ENCODE measurements at places on chromosomes 4 and X.

- peak; percentile 80 for DNase-seq
Measured at GRCh38 chrX:102765809-102766208, 45.3 kb downstream of the GPRASP3 start.

GRCh38 chr4:159105761-159106243 is 2.9 kb downstream of the RAPGEF2 start:
- DNase-seq = peak; percentile 40

GRCh38 chr4:121177246-121178137 is 13.4 kb upstream of the TNIP3 start:
- no peak for DNase-seq

- no peak for DNase-seq
Measured at GRCh38 chrX:125681507-125681906, 361.8 kb downstream of the TEX13C start.

- no peak for DNase-seq
Measured at GRCh38 chr4:54933579-54933978, 191.8 kb downstream of the KDR start.

DNA sequence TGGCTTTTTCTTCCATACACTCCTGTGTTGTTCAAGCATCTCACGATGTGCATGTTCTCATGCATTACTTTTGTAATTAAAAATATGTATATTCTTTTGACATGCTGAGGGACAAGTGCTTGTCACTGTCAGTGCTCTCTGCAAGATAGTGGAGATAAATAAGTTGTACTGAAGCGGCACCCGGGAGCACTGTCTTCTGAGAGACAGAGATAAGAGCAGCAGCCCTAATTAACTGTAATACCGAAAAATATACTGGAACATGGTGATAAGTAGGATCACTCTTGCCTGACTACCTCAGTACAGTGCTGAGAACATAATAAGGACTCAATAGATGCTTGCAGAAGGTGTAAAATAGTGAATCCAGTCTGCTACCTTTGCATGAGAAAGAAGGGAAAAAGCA is 9.4 kb upstream of the GPR173 start:
- DNase-seq = no peak

GRCh38 chrX:10166731-10167151 is 10.0 kb downstream of the CLCN4 start:
- DNase-seq = no peak

DNA sequence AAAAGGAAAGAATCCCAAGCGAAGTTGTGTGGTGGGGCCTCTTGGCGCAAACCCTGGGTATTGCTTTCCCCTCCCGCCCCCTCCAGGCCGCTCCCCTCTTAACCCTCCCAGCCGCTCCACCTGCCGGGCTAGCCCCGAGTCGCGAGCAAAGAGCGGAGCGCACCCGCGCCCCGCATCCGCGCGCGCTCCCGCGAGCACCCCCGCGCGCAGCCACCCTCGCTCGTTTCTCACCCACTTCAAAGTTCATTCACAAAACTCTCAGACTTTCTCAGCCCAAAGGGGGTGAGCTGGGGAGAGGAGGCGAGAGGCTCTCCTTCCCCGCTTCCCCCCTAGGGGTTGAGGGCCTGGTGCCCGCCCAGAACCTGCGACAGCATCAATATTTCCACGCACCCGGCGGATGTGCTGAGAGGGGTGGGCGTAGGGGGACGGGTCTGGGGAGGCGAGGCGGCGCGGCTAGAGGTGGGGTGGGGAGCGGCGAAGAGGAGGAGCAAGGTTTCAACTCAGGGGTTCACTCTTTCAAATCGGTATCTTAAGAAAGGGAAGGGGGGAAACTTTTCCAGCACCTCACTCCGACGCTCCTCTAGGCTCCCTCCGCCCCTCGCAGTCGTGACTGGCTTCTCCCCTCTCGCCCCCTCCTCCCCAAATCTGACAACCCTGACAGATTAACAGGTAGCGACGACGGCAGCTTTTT is 1.8 kb downstream of the MAML3 start:
- DNase-seq = peak; percentile 32

DNA sequence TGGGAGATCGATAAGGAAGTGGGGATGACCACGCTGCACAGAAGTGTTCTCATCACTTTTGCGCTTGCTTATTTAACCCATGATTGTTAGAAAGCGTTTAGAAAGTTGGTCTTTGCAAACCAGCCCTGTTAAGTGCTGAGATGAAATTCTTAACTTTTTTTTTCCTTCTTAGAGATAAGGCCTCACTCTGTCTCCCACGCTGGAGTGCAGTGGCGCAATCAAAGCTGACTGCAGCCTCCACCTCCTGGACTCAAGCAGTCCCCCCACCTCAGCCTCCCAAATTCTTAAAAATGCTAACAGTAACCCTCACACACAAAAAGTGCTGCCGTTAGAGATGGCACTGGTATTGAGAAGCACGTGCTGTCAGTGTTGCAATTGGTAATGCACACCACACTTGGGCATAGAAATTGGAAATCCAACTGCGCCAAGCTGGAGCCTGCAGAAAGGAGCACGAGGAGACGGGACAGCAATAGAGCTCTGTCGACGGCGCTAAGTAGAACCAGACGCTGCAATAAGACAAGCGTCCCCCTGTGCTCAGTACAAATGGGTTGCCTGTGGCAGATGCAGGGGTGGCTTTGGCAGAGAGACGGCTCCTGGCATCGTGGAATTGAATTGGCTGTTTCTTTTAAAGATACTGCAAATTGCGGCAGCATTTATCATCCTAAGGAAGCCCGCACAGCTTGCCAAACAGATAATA is 113.4 kb downstream of the TBL1X start:
- no peak for DNase-seq
